ENCODE measurements at places on chromosomes 11 and 22. TPM values are rescaled to one million over a fixed set of nuclear protein-coding genes. Genes with fewer than 3 reads are reported as not detected.

The MRGPRX4 gene
- polyA plus RNA-seq, result not detected

The SPINDOC gene
- polyA plus RNA-seq, result 4.6 TPM

The PTPN5 gene
- polyA plus RNA-seq, result 0.19 TPM

The STIP1 gene
- polyA plus RNA-seq, result 56.2 TPM

The SLC22A6 gene
- not detected for polyA plus RNA-seq

The ZDHHC8 gene
- 9.7 TPM for polyA plus RNA-seq

The TYR gene
- not detected for polyA plus RNA-seq

The ALX4 gene
- not detected for polyA plus RNA-seq

The ANGPTL5 gene
- not detected for polyA plus RNA-seq

The DBX1 gene
- not detected for polyA plus RNA-seq

The LMO2 gene
- polyA plus RNA-seq, result 11.5 TPM

The MRPL21 gene
- 93.1 TPM for polyA plus RNA-seq

The BCO2 gene
- polyA plus RNA-seq, result 7.8 TPM

The NXPE4 gene
- polyA plus RNA-seq, result not detected

The FERMT3 gene
- 12.4 TPM for polyA plus RNA-seq

The OR51I1 gene
- polyA plus RNA-seq, result not detected

The APOA1 gene
- polyA plus RNA-seq, result 10.5 TPM

The FGF19 gene
- not detected for polyA plus RNA-seq

The AQP11 gene
- polyA plus RNA-seq, result 0.38 TPM

The APOBEC3F gene
- 4.6 TPM for polyA plus RNA-seq

The SYT9 gene
- 0.10 TPM for polyA plus RNA-seq

The SHANK2 gene
- 1.6 TPM for polyA plus RNA-seq

The DKK3 gene
- 21.8 TPM for polyA plus RNA-seq

Measured in stomach (tissue), 19 donors.